Cerebellar cortex (tissue), 1 donor: ENCODE measurements at places on chromosomes 4 and X.

DNA sequence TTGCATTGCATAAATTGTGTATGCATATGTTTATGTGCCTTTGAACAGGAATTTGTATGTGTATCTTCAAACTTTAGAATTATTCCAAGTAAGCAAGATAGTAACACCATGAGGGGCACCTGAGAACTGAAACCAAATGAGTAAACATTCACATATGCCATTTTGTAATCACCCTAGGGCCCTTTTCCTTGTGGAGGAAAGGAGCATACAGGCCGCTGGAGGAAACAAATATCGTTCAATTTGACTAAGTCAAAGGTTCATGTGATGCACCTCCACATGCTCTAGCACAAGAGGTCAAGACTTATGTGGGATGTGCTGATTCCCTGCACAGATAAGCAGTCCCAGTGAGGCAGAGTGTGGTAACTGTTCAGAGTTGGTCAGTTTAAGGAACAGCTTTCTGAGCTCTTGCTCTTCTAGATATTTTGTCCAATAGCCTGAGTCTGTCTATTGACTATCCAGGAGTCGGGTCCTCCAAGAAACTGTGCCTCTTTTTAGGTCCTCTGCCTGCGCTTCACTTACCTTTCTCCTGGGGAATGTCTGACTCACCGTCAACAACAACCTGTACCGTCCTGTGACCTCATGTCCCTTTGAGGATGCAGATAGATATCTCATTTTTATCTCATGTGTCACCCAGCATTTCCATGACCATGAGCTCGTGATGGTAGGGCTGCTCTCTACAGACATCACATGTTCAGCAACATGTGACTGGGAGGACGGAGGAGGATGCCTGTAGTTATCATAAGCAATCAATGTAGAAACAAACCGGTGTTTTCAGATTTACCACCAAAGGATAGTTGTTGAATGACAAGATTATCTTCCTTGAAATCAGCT, 196.9 kb downstream of the NWD2 start:
- no peak for DNase-seq

DNA sequence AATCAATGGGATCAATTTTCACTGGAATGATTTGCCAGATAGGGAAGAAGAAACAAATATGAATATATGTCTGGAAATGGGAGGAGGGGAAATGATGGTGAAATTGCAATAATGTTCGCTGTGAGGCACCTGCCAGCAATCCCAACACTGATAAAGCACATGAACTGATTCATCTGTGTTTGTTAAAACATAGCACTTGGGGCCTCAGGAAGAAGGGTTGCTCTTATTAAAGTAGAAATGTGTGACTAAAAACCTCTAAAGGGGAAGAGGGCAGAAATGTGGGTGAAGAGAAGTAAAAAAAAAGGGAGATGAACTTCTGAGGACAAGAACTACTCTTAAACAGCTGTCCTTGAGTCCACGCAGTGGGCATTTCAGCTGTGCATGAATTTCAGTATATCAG, 101.4 kb downstream of the C4orf51 start:
- no peak for DNase-seq

GRCh38 chrX:37684426-37684825, 1.2 kb upstream of the XK start:
- DNase-seq, result peak; percentile 68

DNA sequence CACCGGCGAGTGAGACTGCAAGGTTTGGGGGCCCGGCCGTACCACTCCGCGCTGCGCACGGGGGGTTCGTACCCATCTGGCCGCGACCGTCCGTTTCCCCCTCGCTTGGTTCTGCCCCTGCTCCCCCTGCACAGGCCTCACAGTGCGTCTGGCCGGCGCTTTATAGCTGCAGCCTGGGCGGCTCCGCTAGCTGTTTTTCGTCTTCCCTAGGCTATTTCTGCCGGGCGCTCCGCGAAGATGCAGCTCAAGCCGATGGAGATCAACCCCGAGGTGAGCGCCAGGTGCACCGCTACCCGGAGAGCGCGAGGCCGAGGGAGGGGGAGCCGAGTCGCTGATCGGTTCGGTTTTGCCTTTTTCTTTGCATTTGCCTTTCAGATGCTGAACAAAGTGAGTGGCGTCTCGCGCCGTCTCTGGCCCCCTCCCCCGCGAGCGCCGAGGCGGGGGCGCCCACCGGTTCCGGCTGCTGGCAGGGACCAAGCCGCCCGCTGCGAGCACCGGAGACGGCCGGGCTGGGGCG, at the start of gene UCHL1:
TSS of gene UCHL1 (plus strand) at position 189 of the 517 bp plus-strand sequence. CDS start at position 238, 49 bp downstream.
- DNase-seq, result peak; percentile 90

DNA sequence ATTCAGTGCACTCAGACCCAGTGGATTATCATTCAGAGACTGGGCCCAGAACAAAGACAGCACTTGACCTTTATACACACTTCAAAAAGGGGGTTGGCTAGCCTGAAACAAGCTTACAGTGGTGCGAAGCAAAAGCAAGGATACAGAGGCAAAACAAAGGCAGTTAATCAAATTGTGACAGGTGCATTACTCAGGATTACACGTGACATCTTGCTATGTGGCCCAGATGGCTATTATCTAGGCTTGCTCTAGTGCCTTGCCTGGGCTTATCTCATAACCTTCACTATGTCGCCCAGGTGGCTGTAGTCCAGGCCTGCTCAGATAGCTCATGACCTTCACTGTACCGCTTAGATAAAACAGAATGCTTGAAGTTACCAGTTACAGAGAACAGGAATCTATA, 1092.1 kb upstream of the PRKX start:
- DNase-seq, result no peak

- DNase-seq, result no peak
Measured at GRCh38 chrX:53078943-53079342, 3.2 kb upstream of the TSPYL2 start.

GRCh38 chr4:85514783-85515182, 39.8 kb downstream of the ARHGAP24 start:
- DNase-seq, result no peak

DNA sequence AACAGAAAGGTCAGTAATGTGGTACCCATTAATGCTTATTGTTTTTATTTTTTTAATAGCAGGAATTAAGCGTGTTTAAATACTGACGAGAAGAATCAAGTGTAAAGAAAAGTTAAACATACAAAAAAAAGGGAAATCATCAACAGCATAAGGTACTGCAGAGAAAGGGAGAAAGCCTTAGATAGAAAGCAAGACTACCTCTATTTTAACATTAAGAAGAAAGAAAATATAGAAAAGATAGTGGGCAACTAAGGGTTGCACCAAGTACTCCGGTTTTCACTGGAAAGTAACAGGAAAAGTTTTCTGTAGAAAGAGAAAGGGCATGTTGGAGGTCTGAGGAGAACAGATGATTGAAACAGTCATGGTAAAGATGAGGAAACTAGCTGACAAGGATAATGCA, 41.9 kb downstream of the FBXW7 start:
- no peak for DNase-seq

DNA sequence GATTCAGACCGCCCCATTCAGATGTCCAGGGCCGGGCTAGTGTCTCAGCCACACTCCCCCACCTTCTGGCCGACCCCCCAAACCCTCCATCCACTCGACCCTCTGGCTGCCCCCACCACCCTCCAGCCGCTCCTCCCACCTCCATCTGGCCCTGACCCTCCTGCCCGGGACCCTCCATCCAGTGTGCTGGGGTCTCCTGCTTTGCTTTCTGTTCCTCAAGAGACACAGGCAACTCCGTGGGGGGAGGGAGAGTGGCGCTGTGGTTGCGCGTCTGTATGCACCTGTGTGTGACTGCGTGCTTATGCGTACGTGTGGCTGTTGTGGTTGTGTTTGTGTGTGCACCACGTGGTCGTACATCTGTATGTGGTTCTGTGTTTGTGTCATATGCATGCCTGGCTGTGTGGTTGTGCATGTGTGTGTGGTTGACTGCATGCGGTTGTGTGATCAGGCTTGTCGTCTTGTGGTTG, 33.3 kb downstream of the CPLX1 start:
- no peak for DNase-seq

GRCh38 chr4:76568262-76568661, 133.2 kb downstream of the SHROOM3 start:
- DNase-seq, result no peak

DNA sequence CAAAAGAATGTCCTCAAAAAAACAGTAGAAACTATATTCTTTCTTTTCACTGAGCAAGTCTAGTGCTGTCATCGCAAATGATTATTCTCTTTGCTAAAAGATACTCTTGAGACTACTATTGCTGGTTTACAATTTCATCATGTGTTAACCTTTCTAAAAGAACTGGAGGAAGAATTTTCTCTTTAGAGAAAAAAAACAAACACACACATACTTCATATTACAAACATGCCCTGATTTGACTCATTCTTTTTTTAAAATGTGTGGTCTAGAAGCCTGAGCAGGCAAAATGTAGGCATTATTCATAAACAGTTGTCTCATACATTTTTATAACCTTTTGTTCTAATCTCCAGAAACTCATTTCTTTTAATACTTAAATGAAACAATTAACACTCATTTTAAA, 60.6 kb upstream of the FAT4 start:
- no peak for DNase-seq

DNA sequence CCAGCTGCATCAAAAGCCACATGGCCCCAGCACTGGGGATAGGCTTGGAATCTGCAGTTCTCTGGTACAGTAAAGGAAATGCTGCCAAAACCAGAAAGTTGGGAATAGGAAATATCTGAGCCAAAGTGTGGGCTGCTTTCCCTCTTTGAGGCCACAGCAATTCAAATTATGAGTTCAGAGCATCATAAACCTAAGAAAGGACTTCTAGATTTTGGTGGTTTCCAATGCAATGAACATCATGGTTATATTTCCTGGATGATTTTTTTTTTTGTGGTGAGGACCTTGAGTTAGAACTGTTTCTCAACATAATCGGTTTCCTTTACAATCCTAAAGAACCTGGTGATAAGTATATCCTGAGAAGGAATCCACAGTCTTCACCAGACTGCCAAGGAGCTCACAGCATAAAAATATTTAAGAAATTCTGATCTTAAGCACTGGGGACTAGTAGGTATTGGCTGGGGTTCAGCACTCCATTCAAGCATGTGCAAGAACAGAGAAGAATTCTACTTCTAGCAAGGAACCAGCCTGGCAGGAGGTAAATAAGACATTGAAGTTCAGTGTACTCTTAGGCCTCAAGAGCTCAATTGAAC, 29.8 kb upstream of the ARHGAP24 start:
- DNase-seq, result no peak
